Tongue (tissue), 3 donors: ENCODE measurements at places on chromosomes 5 and 9. TPM values are rescaled to one million over a fixed set of nuclear protein-coding genes. Genes with fewer than 3 reads are reported as not detected.

Gene FOXD1
- total RNA-seq = 5.1 TPM

Gene TTC16
- not detected for total RNA-seq

Gene CDO1
- 16.8 TPM for total RNA-seq

Gene KIAA1958
- total RNA-seq = 5.8 TPM
